Posterior vena cava (tissue), 2 donors: ENCODE measurements at places on chromosomes 6 and 20. TPM values are rescaled to one million over a fixed set of nuclear protein-coding genes. Genes with fewer than 3 reads are reported as not detected.

DNA sequence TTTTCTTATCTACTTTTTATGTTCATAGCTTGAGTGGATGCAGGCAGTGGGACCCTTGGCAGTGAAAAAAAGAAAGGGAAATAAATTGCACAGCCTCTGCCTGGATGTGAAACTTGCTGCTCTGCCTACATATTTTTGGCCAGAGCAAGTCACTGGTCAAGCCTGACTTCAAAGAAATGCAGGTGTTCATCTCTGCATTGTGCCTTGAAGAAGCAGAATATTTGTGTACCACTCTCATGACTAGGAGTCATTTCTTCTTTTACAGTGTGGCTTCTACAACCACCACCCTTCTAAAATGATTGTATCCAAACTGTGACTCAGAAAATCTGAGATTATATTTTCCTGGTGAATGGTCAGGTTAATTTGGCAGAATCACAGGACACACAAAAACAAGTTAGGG is 2.5 kb upstream of the KATNA1 start:
- DNase-seq = no peak

GRCh38 chr6:82419132-82419581 is 55.5 kb downstream of the TPBG start:
- DNase-seq = no peak

ACOT8 gene
- total RNA-seq = 14.1 TPM

RAET1E gene
- total RNA-seq = 1.6 TPM
